ENCODE measurements at places on chromosomes 7 and 10.

- DNase-seq: no peak
Measured at GRCh38 chr7:45982907-45983719, 62.0 kb upstream of the IGFBP3 start.

DNA sequence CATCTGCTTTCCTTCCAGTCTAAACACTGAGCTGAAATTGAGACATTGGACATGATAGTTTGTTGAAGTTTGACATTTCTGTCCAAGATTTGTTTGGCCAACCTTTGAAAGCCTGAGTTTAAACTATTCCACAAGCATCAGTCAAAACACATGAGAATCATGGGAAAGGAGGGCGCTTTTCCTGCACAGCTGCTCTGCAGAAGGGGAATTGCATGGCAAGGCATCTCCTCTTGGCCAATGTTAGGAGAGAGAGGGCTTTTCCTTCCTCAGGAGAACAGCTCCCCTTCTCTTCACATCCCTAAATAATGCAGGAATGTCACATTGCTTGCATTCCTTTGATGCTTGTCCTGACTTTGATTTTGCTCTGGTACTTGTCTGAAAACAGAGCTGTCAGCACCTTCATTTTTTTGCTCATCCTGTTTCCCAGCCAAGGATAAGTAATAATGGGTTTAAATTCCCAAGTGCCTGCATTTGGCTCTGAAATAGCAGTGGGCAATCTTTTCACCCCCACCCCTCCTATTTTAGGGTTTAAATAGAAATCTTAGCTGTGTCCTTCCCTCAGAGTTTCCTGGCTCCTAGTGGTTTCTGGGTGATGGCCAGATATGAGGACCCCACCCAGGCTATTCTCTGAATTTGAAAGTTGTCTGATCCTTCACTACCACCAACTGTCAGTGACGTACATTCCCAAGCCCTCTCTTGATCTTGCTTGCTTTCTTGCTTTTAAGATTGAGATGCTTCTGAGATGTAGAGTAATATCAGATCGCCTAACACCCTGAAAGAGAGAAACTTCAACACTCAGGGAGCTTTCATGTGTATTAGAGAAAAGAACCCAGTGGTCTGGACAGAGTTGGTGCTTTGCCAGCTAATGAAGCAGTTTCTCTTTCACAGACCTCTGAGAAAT, 75.2 kb upstream of the NPVF start:
- no peak for DNase-seq

DNA sequence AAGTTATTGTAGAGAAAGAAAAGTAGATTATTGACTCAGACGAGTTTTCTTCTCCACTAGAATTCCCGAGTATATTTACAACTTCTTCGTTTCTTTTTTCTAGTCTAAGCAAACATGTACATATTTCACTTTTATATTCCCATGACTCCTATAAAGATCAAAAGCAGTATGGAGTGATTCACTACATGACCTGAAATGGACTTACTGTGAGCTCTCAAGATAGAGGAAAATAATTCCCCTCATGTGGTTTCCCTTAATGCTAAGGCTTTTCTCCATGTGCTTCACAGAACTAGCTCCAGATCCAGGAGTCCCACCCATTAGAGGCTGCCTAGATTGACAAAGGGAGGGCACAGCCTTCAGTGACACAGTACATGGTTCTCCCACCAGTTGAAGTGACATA, 823.1 kb upstream of the LRRTM3 start:
- no peak for DNase-seq

DNA sequence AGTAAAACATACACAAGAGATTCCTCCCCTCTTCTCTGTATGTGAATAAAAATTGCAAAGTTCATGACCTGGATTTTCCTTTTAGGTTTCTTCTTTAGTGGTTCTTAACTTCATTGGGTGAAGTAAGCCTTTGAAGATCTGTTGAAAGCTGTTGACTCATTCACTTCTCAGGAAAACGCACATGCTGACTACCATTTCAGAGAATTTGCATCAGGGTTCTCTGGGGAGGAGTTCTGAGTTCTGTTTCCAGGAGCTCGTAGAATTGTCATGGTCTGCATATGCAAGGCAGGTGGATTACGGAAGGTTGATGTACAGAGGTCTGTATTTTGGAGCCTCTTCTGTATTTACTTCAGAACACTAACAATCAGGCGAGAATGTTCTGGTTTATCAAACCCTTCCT, 962 bp upstream of the SLC26A4 start:
- DNase-seq: no peak

GRCh38 chr10:55098452-55098851, 297.4 kb upstream of the PCDH15 start:
- DNase-seq: no peak

- no peak for DNase-seq
Measured at GRCh38 chr7:103432712-103433111, 13.3 kb downstream of the SLC26A5 start.

- DNase-seq: no peak
Measured at GRCh38 chr10:68095153-68095552, 14.1 kb upstream of the MYPN start.

- DNase-seq: no peak
Measured at GRCh38 chr7:123211545-123211944, 11.8 kb upstream of the SLC13A1 start.

GRCh38 chr7:55413442-55413841, 48.3 kb downstream of the LANCL2 start:
- DNase-seq: no peak

- no peak for DNase-seq
Measured at GRCh38 chr10:14039968-14040668, 290.6 kb downstream of the FRMD4A start.

DNA sequence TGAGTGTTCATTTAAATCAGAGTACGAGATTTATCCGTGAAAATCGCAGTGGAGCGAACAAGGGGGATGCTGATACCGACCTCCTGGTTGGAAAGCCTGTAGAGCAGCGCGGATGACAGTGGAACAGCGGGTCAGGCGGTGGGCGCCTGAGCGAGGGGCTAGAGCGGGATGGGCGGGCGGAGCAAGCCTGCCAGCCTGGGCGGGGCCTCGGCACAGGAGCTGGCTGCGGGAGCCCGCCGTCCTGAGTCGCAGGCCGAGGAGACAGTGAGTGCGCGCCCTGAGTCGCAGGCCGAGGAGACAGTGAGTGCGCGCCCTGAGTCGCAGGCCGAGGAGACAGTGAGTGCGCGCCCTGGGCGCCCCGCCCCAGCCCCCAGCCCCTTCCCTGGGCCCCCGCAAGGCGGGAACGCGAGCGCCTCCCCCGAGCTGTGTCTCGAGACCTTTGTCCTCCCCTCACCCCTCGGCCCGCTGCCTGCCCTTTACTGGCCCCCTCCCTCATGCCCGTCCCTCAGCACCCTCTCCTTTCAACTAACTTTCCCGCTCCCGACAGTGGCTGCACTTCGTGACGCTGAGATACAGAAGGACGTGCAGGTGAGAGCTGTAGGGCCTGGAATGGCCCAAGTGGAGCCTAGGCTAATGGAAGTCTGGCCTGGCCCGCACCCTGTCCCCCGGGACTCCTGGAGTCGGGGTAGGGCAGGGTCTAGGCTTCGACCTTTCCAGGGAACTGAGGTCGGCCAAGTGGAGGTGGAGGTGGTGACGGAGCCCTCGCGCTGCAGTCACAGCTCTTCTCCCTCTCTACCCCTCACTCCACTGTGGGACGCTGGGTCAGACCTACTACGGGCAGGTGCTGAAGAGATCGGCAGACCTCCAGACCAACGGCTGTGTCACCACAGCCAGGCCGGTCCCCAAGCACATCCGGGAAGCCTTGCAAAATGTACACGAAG, at the start of gene AS3MT:
Gene AS3MT, plus strand, starts transcription at position 213 of the 941 bp plus-strand sequence. Its CDS starts 123 bp downstream, at position 336.
- DNase-seq: peak; percentile 56
